Stimulated activated CD4-positive, alpha-beta T cell treated with anti-CD3 and anti-CD28 coated beads, Interleukin-12 subunit alpha, Interleukin-12 subunit beta, amount 100 ng/mL, for 48 hours (primary cell): ENCODE measurements at places on chromosomes 12 and 14.

GRCh38 chr12:71304306-71304705 is 135.3 kb upstream of the LGR5 start:
- DNase-seq: no peak

- no peak for DNase-seq
Measured at GRCh38 chr12:107736914-107737313, 24.0 kb downstream of the PRDM4 start.

DNA sequence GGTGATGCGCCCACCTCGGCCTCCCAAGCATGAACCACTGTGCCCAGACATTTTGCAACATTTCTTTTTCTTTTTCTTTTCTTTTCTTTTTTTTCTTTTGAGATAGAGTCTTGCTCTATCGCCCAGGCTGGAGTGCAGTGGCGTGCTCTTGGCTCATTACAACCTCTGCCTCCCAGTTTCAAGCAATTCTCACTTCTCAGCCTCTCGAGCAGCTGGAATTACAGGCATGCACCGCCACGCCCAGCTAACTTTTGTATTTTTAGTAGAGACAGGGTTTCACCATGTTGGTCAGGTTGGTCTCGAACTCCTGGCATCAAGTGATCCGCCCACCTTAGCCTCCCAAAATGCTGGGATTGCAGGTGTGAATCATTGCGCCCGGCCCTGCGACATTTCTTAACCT is 7.6 kb upstream of the CDC42BPB start:
- no peak for DNase-seq

DNA sequence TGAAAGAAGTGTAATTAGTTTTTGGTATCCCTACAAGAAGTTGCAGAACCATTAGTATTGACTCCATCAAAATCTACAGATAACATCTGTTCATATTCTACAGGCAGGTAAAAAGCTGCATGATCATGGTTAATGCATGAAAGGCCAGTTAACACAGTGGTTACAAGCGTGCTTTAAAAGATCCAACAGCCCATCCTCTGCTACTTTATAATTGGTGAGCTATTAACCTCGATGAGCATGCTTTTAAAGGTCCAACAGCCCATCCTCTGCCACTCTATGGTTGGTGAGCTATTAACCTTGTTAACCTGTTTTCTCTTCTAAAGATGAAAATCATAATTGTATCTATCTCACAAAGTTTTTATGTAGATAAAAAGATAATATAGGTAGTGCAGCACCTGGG is 289.3 kb downstream of the DUSP6 start:
- DNase-seq: no peak

DNA sequence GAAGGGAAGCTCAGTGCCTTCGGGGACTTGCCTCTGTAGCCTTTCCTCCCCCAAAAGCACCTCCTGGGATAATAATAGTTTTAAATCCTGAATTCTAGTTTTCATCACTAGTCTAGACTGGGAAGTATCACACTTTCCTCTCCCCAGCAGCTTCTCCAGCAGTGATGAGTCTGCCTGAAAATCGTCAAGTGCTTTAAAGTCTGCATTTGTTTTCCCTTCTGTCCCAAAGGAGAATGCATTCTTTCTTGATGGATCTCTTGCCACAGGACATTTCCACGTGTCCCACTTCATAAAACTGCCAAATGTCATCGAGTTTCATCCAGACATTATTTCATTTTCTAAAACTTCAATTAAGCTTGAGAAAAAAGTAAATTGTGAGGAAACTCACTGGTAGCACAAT is 15.0 kb downstream of the CSRP2 start:
- DNase-seq: no peak

DNA sequence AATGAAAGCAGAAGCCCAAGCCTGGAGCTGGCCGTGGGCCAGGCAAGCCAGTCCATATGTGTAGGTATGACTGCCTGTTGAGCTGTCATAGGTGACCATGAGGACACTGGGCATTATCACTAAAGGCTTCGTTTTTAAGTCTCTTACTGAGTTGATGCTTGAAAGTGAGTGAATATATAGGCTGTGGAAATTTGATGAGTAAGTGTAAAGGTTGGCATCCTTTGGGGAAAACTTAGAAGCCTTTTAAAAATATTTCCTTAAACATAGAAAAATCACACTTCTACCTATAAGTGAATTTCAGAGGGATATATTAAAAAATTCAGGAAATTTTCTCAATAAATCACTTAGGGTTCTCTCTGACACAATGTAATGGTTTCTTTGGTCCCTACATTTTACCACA is 396.5 kb downstream of the FOXG1 start:
- DNase-seq: no peak

DNA sequence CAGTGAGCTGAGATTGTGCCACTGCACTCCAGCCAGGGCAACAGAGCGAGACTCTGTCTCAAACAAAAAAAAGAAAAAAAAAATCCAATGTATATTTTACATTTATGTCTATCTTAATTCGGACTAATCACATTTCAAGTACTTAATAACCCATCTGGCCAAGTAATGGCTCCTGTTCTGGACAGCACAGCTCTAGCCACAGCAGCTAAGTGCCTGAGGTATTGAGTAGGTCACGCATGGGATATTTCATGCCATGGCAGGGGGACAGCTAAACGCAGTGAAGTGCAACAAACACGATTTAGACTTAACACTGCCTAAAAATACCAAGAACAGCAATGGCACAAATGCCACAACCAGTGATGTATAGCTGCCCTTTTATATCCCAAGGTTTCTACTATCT is 8.0 kb downstream of the BAZ1A start:
- DNase-seq: no peak

DNA sequence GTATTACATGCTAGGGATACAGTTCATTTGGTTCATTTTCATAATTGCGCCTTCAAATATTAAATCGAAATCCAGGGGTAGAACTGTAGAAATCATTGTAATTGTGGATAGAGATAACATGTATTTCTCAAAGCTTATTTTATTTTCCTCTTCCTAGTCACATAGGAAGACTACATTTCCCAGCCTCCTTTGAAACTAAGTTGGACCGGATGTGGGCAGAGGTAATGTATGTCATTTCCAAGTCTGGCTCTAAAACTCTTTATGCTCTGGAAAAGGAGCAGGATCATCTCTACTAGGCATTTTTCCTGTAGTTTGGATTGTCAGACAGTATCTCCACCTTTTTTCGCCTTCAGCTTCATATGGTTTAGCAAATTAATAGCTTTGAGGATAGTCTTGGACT is 70.1 kb upstream of the CRY1 start:
- DNase-seq: no peak

DNA sequence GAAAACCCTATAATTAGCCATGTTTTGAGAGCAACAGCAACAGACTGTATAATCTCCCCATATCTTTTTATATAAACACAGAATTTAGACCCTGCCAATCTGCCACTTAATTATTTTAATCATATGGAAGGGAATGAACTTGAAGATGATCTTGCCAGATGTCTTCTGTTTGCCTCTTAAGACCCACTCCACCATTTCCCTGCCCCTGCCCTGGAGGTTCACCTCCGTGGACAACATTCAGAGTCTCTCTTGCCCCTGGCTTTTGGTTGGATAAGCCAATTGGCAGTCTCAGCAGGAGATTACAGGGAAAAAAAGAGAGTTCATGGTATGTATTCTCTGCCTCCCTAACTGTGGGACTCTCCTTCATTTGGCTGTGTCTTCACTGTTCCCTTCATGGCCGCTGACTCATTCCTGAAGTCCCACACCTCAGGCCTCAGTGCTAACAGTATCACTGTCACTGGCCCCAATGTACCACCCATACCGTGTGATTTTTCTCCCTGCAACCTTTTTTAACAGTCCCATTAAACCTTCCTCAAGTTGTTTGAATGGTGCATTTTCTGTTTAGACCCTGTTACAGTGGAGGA is 184.8 kb downstream of the PIK3C2G start:
- DNase-seq: no peak

- DNase-seq: no peak
Measured at GRCh38 chr14:34978444-34978843, 4.3 kb upstream of the SRP54 start.

DNA sequence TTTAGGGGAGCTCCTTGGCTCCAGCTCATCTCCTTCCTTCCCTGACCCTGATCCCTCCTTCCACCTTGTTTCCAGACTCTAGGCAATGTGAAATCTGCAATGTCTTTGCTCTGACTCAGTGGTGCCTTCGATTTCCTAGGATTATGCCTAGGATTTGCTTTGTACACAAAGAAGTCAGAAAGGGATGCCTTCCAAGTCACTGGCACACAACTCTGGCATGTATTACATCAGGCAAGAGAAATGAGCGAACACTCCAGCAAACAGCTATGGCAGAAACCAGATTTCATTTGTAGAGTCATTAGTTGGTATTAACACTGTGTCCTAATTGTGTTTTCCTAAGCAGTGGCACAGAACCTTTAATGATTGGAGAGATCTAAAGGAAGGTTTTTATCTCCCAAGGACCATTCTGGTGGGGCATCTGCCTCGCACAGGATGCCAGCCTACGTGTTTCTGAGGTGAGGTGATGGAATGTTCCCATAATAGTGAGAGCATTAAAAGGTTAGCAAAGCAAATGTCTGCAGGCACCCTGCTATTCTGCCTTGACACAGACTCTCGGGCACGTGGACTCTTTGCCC is 84.9 kb downstream of the WSCD2 start:
- no peak for DNase-seq

DNA sequence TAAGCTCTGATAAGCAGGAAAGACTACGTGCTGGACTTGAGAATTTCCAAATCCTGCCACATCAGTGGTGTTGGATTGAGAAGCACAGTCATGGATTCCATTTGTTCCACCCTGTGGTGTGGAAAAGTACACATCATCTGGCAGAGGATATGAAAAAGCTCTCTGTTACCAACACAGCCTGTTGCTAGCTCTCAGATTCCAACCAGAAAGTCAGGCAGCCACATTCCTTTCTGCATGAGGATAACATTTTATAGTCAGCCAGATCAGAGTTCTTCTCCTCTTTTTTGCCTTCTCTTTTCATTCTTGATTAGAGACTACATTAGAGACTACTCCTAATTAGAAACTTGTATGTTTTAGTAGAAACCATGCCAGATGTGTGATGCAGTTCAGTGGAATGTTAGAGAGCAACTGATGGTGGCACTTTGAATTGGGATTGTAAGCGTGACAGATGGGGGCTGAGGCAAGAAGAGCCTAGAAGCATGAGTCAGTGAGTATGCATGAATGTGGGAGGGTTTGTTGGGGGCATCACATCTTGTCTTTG is 61.2 kb upstream of the STXBP6 start:
- no peak for DNase-seq

DNA sequence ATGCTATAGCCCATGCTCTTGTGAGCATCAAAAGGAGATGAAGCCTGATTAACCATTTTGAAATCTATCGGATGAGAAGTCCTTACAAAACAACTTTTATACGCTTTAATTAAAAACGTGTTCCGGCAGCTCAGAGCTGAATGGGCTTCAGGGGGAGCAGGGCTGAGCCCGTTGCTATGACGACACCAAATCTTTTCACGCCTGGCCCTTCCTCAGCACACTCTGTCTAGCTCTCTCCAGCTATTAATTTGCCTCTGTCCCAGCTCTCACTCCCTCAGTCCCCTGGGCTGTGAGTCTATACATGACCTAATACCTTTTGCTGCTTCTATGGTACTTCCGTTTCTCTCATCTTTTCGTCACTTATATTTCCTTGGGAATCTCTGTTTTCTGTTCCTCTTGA is 15.8 kb downstream of the FOXA1 start:
- no peak for DNase-seq

DNA sequence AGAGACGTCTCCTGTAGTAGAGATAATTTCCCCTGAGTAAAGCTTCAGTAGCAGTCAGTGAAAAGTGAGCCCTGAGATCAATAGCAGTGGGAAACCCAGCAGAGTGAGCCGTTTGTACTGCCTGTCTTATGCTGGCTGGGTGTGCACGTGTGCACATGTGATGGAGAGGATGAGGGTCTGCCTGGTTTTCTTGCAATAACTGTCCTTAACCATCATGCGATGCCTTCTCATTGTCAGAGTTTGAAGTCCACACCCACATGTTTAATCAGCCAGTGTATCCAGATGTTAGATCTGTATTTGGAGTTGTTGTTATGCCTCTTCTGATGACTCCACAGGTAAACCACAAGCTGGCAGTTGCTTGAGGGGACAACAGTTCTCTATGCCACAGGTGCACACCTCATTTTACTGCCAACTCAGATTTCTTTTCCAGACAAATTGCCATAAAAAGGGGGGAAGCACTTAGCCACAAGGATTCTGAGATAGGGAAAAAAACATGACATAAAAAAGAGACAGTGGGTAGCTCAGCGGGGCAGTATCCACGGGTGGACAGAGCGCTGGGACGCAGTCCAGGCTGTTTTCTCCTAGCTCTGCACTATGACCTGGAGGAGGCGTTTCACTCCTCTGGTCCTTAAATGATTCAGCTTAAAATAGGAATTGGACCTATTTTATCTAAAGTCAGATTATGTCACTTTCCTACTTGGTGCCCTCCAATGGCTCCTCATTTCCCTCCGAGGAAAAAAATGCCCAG is 192.3 kb downstream of the ANO6 start:
- no peak for DNase-seq

GRCh38 chr12:124884587-124885438 is 21.1 kb upstream of the SCARB1 start:
- no peak for DNase-seq

- no peak for DNase-seq
Measured at GRCh38 chr12:100875771-100876170, 81.2 kb downstream of the ANO4 start.
